Stimulated activated CD8-positive, alpha-beta memory T cell treated with anti-CD3 and anti-CD28 coated beads, Interleukin-12 subunit alpha, Interleukin-12 subunit beta, amount 100 ng/mL, for 1 hour (primary cell): ENCODE measurements at places on chromosomes 13 and 19.

GRCh38 chr13:71399631-71400215 is 467.3 kb downstream of the DACH1 start:
- no peak for DNase-seq

- no peak for DNase-seq
Observed at GRCh38 chr13:76638181-76638580, 248.0 kb downstream of the KCTD12 start.

DNA sequence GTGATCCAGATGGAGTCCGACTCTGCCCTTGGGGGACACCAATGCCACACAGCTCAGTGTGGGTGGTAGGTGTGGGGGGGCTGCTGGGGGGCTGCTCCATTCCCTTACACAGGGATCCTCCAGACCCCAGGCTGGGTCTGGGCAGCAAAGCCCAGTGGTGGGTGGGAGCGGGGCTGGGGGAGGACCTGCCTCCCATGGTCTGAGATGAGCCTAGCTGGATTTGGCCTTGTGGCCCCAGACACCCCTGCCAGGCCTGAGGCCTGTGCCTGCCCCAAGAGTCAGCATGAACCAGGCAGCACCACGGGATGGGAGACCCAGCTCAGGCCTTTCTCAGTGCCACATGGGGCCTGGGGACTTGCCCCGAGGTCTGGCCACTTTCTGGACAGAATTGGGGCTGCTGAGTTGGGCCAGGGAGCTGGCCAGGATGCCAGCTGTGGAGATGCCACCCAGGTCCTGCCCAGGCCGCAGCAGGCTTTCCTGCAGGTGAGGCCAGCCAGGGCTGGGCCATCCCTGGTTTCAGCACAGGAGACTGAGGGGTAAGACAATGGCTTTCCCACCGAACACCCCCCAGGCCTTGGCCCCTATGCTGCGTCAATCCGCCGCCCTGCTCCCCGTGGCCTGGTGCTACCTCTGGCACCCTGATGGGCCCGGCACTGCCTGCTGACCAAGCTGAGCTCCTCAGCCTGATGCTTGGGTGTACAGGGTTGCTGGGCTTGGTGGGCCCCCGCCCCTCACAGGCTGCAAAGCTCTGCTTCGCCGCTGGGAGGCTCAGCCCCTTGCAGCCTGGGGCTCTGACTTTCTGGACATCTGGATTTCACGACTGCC is 24.2 kb downstream of the CEBPG start:
- no peak for DNase-seq

- no peak for DNase-seq
Observed at GRCh38 chr13:51222686-51223559, 725 bp downstream of the FAM124A start.
